Cardiac muscle cell (in vitro differentiated cells and primary cell): ENCODE measurements at places on chromosomes 11 and 22. TPM values are rescaled to one million over a fixed set of nuclear protein-coding genes. Genes with fewer than 3 reads are reported as not detected.
A peak's percentile ranks its signal among the peaks of the same experiment; 100 is the strongest.

The RBM14 gene
- 74.6 and 90.6 TPM in 2 replicates for total RNA-seq

GRCh38 chr11:69883292-69884255 is 64.4 kb upstream of the FGF3 start:
- H3K4me1 ChIP-seq = no peaks in the 10 kb centered on the region
- H3K27me3 ChIP-seq = no peaks in the 10 kb centered on the region
- no peaks in the 10 kb centered on the region for H3K36me3 ChIP-seq
- H3K4me3 ChIP-seq = no peak overlapping the region

DNA sequence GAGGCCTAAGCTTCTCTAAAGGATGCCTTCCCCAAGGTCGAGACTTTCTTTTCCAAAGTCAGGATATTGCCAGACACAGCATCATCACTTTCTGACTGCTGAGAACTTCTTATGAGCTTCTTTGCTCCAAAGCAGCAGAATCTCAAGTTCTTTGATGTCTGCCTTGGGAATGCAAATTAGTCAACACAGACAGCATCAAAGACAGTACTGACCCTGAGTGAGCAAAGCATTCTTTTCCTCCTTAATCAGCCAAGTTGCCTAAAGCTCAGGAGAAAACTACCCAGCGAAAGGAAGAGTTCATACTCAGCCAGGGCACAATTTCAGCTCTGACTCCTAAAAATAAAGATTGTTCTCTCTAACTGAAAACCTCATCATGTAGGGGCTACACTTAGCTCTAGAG is 98.0 kb downstream of the SLC36A4 start:
- H3K4me3 ChIP-seq = no peak overlapping the region
- no peaks in the 10 kb centered on the region for H3K4me1 ChIP-seq
- no peaks in the 10 kb centered on the region for H3K36me3 ChIP-seq
- peak; percentile 24 for DNase-seq
- no peaks in the 10 kb centered on the region for H3K27me3 ChIP-seq

The GLYATL2 gene
- total RNA-seq = not detected in 2 replicates

DNA sequence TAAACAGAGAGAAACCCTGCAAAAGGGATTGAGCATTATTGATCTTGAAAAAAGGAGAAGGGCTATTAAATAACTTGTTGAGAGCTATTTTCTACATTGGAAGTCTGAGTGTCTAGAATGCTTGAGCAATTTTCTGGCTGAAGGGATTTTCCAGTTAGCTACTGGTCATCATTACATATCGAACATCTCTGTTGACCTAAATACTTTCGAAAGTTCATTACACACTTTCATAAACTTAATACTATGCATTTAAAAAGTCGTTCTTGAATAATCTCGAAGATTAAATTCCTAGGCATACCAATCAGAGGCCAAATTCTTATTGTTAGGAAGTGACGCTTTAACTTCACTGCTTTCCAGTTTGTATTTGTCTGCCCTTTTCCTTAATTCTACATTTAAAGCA is 13.7 kb downstream of the ETS1 start:
- no peak overlapping the region for H3K4me3 ChIP-seq
- peaks cover 34% of the 10 kb centered on the region for H3K27me3 ChIP-seq
- H3K4me1 ChIP-seq = peaks cover 4% of the 10 kb centered on the region
- H3K36me3 ChIP-seq = no peaks in the 10 kb centered on the region

DNA sequence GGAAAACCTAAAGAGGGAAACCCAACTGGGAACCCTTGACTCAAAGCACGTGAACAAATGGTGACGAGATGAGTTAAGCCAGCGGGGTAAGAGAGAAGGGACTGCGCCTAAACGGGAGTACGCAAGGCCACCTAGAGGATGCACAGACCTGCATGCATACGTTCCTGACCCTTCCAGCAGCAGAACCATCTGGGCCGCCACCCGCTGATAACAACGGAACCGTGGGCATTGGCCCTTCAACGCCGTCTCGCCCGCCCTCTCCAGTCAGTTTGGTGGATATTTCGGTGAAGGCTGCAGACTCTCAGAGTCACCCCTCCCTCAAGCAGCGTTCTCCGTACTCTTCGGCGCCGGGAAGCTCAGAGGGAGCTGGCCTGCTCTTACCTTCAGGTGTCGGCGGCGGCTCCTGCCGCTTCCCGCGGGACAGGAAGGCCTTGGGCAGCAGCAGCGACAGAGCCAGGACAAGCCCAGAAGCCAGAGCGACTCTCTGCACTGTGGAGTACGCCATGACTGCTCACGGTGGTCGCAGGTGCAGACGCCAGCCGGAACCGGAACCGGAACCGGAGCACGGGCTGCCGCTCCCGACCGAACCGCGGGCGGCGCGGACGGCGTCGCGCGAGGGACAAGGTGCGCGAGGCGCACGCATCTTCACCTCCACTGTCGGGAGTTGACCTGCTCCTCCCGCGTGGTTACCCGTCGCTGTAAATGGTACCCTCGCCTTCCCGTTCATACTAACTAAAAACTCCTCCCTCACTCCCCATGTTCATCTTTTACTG is at the start of gene RIC3:
Gene RIC3, minus strand, starts transcription at position 541 of the 773 bp plus-strand sequence. Its CDS starts 36 bp downstream, at position 505.
- peak; percentile 61 for DNase-seq
- H3K27me3 ChIP-seq = peaks cover 31% of the 10 kb centered on the region
- H3K36me3 ChIP-seq = no peaks in the 10 kb centered on the region

The PGA5 gene
- total RNA-seq = 0.89 and 3.2 TPM in 2 replicates

DNA sequence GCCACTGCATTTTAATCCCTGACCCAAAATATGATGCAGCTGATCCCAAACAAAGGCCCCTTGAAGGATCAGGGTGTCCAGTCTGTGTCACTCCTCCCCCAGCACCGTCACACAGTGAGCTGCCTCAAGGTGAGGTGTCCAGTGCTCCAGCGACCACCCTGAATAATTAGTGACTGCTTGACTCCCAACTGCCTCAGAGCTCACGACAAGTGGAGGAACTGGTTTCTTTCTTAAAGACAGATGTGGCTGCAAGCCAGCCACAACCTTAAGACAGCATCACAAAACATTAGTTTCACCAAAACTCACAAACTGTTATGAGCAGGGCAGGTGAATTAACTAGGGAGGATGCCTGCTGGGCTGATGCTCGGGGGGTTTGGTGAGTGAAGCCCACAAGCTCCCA is 74.6 kb downstream of the PIWIL3 start:
- no peaks in the 10 kb centered on the region for H3K27me3 ChIP-seq
- no peak for DNase-seq
- no peak overlapping the region for H3K27ac ChIP-seq
- H3K4me3 ChIP-seq = no peak overlapping the region
- no peaks in the 10 kb centered on the region for H3K36me3 ChIP-seq
- H3K4me1 ChIP-seq = peaks cover 5% of the 10 kb centered on the region

The OR10A5 gene
- total RNA-seq = not detected in 2 replicates

GRCh38 chr11:76770642-76771445 is 12.3 kb upstream of the TSKU start:
- peaks cover 21% of the 10 kb centered on the region for H3K4me1 ChIP-seq
- no peaks in the 10 kb centered on the region for H3K27me3 ChIP-seq
- no peak for DNase-seq
- no peak overlapping the region for H3K27ac ChIP-seq
- H3K36me3 ChIP-seq = no peaks in the 10 kb centered on the region
- H3K4me3 ChIP-seq = no peak overlapping the region

The ANKK1 gene
- 0.09 and 0.18 TPM in 2 replicates for total RNA-seq

DNA sequence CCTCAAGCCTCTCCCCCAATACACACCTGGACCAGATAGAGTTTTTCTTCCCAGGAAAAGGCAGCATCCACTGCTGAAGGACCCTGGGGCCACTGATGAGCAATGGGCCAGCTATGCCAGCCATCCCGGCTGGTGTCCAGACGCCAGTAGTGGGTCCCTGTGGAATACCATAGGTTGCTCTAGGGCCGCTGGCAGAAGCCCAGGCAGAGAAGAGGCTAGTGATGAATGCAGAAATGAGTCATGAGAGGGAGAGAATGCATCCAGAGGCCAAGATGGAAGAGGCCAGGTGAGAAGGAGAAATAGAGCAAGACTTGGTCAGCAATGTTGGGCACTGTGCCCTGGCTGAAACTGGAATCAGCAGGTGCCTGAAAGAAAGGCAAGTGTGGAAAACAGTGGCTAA is 8.9 kb downstream of the HPX start:
- H3K4me3 ChIP-seq = no peak overlapping the region
- H3K36me3 ChIP-seq = no peaks in the 10 kb centered on the region

GRCh38 chr11:3996651-3997050 is 97.9 kb upstream of the RRM1 start:
- no peaks in the 10 kb centered on the region for H3K27me3 ChIP-seq
- no peaks in the 10 kb centered on the region for H3K36me3 ChIP-seq
- DNase-seq = no peak

- peak within 1 kb of the TSS; percentile 9 for H3K27ac ChIP-seq
- DNase-seq = peak; percentile 90
- peak within 1 kb of the TSS; percentile 40 for H3K4me3 ChIP-seq
Observed at GRCh38 chr11:76206327-76207081, at the start of gene WNT11. TSS of gene WNT11 (minus strand) at chr11:76206502. CDS start at chr11:76206407, 95 bp downstream.
